Astrocyte (in vitro differentiated cells and primary cell): ENCODE measurements at places on chromosomes 16 and 17. TPM values are rescaled to one million over a fixed set of nuclear protein-coding genes. Genes with fewer than 3 reads are reported as not detected.

DNA sequence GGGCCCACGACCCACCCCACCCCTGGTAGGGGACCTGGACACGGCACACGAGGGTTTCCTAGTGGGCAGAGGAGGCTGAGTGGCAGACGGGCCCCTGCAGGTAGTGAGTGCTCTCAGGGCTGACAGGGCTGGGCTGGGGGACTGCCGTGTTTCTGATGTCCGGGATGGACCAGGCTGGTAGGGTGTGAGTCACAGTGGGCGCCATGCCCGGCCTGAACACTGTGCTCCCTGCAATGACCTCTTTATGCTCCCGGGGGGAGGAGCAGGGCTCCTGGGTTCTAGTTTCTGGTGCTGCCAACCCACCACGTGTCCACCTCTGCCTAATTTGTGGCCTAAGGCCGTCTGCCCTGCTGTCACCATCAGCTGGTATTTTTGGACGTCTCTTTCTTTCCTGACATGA, 26.3 kb downstream of the ARHGAP23 start:
- DNase-seq = peak; percentile 67

DNA sequence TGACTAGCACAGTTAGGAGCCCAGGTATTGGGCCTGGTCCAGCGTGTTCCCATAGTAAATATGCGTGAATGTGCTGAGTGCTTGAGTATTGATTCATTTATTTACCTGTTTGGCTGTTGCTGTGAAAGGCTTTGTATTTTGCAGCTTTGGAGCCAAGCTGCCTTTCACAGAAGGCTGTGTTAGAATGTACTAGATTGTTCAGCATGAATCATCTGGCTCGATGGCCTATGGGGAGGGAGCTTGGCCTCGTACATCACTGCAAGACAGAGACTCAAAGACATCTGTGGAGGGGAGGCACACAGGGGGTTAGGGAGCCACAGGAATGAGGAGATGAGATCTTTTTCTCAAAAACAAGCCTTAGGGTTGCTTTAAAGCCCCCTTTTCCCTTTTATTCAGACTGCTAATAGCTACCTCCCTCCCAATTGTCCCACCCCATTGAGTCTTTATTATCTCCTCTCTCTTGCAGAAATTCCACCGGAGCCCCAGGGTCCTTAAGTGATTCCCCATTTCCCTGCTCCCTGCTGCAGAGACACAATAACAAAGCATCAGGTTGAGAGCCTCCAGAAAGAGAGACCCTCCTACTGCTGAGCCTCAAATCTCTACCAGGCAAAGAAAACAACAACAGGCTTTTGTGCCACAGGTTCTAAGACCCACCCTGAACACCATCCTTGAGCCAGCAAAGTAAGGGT, 307.2 kb downstream of the ABCC12 start:
- peak; percentile 77 for DNase-seq

DNA sequence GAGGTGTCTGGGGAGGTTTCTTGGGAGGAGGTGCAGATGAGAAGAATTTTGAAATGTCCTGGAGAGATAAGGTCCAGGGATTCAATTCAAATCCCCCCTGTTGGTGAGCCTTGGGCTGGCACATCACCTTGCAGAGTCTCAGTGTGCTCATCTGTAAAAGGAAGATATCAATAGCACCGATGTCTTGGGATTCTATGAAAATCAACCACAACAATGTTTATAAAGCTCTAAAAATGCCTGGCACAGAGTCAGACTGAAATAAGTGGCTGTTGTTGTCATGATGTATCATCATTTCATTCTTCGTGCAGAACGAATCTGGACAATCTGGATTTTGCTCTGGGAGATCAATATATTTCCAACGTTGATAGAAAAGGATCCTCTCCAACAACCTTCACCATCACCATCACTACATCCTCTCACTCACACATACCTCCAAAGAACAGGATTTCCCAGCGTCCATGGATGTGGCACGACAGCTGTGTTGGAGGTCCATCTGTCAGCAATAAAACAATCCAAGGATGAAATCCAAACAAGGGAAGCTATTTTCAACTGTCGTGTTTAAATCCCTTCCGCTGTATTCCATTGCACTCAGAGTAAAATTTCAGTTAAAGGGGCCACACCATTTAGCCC, 393.7 kb upstream of the DYNLRB2 start:
- DNase-seq = no peak

DNA sequence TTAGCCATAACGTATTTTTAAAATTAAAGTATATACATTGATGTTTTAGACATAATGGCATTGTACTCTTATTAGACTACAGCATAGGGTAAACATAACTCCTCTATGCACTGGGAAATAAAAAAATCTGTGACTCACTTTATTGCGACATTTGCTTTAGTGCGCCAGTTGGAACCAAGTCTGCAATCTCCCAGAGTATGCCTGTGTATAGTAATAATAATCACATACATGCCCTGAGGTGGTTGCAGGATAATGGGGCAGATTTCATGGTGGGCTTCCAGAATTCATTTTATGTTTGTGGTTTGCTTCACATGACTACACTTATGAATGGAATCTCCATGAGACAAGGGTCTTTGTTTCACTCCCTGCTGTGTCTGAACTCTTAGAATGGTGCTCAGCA, 66.9 kb upstream of the N4BP1 start:
- no peak for DNase-seq

GRCh38 chr17:8272421-8272820, 16.0 kb upstream of the RANGRF start:
- DNase-seq = no peak

DNA sequence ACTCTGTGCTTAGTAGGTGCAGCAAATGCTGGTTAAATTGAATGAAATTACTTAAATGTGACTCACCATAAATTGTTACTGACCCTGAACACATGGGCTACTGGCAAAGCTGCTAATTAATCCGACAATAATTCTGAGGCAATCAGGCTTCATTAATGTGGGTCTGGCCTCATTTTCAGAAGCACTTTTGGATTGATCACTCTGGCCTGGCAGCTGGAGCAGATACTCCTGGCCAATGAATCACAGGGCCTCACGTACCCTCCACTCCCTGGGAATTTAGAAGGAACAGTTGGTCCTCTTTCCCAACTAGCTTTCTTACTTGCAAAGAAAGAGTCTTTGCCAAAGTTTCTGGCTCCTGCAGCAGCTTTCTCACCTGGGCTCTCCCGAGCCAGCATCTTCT, 162.0 kb upstream of the ZKSCAN2 start:
- no peak for DNase-seq

DNA sequence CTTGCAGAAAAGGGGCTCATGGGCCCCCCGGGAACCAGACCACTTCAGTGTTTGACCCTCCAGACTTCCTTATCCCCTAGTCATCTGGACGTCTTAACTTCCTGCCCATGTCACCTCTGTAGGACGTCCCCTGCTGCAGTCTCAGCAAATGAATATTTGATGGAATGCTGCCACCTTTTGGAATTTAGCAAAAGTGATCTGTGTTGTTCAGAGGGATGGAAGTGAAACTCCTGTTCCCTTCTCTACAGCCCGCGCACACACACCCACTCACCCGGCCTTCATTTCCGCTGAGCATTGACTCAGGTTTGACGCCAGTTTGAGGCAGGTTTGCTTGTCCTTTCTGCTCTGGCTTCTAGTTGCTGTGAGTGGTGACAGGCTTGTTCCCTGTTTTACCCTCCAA, 507.2 kb upstream of the EEF2KMT start:
- DNase-seq = no peak

DNA sequence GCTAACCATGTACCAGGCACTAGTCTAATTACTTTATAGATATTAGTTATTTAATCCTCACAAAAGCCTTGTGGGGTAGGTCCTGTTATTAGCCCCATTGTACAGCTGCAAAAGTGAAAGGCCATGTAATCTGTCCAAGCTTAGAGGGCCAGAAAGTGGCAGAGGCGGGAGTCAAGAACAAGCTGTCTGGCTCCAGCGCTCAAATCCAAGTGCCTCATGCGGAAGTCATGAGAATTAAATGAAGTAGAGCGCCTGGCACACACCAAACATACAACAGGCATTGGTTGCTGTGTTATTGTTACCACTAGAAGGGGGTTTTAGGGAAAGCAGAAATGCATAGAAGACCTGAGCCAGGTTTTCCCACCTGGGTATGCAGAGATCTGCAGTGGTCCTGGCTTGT, 1.2 kb downstream of the AQP8 start:
- DNase-seq = no peak

DNA sequence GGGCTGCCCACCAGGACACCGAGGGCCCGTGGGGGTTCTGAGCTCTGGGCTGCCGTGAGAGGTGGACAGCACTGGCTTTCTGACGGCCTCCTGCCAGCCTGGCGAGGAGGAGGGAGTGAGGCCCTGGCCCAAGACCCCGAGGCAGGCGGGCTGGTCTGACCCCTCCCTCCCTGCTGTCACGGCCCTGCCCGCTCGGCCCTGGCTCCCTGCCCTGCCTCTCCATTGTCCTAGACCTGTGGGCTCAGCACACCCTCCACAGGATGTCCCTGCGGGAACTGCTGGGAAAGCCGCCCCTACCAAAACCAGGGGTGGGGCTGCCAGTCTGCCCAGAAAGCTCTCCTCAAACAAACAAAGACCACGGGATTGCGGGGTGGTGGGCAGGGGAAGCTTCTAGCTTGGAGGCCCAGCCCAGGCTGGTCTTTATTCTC, 20.7 kb downstream of the SPNS2 start:
- no peak for DNase-seq

- no peak for DNase-seq
Measured at GRCh38 chr16:27427538-27427937, 25.6 kb downstream of the IL21R start.

DNA sequence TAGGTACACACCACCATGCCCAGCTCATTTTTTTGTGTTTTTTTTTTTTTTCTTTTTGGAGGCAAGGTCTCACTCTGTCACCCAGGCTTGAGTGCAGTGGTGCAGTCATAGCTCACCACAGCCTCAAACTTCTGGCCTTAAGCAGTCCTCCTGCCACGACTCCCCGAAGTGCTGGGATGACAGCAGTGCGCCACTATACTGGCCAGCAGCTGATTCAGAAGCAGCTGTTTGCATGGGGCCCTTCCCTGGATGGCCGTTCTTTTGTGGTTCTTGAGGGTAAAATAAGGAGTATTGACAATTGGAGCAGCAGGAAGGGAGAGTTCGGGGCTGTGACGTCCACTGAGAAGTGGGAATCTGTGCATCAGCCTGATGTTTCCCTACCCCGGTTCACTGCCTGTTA, 41.6 kb downstream of the KIAA0513 start:
- no peak for DNase-seq

OTOP2 gene
- not detected in 2 replicates for total RNA-seq

FTO gene
- total RNA-seq = 73.1 and 80.1 TPM in 2 replicates

DUXB gene
- not detected in 2 replicates for total RNA-seq

BAHCC1 gene
- 18.5 TPM in 2 replicates for total RNA-seq

RAB26 gene
- 1.2 and 1.4 TPM in 2 replicates for total RNA-seq

GRAPL gene
- not detected in 2 replicates for total RNA-seq

MT4 gene
- not detected in 2 replicates for total RNA-seq
